Glutamatergic neuron (in vitro differentiated cells): ENCODE measurements at places on chromosomes 13 and 19.

DNA sequence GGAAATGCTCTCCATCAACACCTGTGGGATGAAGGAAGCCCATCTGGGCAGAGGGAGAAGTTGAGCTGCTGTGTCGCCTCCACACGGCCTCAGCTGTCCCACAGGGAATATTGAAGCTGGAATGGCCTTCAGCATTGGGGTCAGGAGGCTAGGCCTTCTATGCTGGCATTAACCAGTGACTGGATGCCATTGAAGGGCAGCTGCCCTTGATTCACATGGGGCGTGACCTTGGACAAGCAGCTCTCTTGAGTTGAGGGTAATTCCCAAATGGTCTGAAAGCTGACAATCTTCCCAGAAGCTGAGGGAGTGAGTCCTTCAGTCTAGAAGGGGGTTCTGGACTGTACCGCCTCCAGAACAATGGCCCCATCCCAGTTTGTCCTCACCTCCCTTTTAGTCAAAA, 6.7 kb downstream of the BCL3 start:
- H3K4me3 ChIP-seq: peak overlapping the region; percentile 76
- no peaks in the 10 kb centered on the region for H3K36me3 ChIP-seq
- H3K27me3 ChIP-seq: peaks cover 13% of the 10 kb centered on the region

GRCh38 chr13:79637133-79637763, 156.3 kb downstream of the NDFIP2 start:
- H3K4me1 ChIP-seq: peaks cover 12% of the 10 kb centered on the region
- H3K4me3 ChIP-seq: no peak overlapping the region
- no peak for DNase-seq
- H3K27ac ChIP-seq: peak overlapping the region; percentile 65
- H3K36me3 ChIP-seq: no peaks in the 10 kb centered on the region
- H3K27me3 ChIP-seq: no peaks in the 10 kb centered on the region

GRCh38 chr13:45101327-45102018, 18.8 kb upstream of the GTF2F2 start:
- DNase-seq: no peak
- no peak overlapping the region for H3K4me3 ChIP-seq
- H3K4me1 ChIP-seq: peaks cover 6% of the 10 kb centered on the region
- H3K36me3 ChIP-seq: no peaks in the 10 kb centered on the region
- peaks cover 2% of the 10 kb centered on the region for H3K27me3 ChIP-seq

DNA sequence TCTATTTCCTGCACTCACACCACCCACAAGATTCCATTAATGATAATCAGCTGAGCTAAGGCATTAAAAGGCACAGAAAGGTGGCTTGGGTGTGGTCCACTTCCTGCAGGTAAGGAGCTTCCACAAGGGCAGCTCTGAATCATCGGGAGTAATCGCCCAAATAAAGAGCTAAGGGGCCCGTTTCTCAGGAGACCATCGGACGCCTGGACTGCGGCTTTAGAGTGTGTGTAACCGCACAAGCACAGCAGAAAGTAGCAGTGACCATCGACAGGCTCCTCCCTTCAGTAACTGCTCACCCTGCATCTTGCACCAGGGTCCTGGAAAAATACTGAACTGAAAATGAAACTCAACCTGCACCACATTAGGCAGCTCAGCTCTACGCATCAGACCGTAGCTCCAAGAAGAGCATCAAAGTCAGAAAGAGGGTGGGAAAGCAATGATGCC, 6.0 kb downstream of the STK24 start:
- no peak for DNase-seq
- H3K27ac ChIP-seq: peak overlapping the region; percentile 98
- peaks cover 67% of the 10 kb centered on the region for H3K4me1 ChIP-seq
- peak overlapping the region; percentile 99 for H3K4me3 ChIP-seq
- H3K27me3 ChIP-seq: peaks cover 26% of the 10 kb centered on the region

DNA sequence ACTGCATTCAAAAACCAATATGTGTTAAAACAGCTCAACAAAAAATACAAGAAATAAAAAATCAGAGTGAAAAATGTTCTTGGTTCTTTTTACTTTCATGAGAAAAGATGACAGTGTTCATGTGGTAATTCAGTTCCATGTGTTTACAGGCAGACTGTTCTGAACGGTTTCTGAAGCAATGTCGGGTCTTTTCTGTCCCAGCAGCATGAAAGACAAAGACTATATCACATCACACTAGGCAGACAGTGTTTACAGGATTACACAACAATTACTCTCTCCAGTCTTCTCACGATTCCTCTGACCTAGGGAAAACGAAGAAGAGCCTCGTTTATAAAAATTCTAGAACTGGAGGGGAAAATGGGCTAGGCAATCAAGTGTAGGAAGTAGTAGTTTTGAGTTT, 83.4 kb downstream of the UBL3 start:
- no peak for DNase-seq
- no peak overlapping the region for H3K4me3 ChIP-seq
- no peaks in the 10 kb centered on the region for H3K27me3 ChIP-seq
- H3K4me1 ChIP-seq: peaks cover 2% of the 10 kb centered on the region
- H3K36me3 ChIP-seq: no peaks in the 10 kb centered on the region
